Tibial nerve (tissue), 4 donors: ENCODE measurements at places on chromosomes 3 and 15.

DNA sequence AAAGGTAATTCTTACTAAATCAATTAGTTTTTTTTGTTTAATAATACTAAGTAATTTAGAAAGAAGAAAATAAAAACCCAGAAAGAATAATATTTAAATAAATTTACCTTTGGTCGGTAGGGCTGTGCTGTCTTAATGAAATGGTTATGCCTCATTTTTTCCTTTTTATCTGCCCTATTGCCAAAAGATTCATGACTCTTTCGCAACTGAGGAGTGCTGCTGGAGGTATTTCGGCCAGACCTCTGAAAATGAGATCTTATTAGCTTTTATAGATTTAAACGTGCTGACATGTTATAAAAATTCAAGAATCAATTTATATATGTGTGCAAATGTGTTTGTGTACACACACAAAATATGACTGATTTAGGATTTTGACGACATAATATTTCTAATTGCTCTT, 67.1 kb upstream of the USP50 start:
- DNase-seq, result no peak

DNA sequence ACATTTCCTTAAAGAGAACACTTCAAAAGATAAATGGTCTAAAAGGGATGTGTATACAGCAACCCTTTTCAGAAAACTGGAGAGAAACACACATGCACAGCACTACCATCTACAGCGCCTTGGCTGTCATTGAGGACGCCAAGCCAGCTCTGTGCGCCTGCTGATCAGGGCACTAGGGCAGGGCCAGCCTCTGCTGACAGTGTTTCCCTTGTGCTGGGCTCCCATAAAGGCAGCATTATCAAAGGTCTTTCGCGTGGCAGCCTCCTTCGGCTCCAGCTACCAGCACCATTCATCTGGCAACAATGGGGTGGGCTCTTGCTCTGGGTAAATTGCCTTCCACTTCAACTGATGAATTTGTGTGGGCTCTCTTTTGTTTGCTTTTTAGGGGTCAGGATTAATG, 53.4 kb downstream of the LDHAL6B start:
- DNase-seq, result no peak

DNA sequence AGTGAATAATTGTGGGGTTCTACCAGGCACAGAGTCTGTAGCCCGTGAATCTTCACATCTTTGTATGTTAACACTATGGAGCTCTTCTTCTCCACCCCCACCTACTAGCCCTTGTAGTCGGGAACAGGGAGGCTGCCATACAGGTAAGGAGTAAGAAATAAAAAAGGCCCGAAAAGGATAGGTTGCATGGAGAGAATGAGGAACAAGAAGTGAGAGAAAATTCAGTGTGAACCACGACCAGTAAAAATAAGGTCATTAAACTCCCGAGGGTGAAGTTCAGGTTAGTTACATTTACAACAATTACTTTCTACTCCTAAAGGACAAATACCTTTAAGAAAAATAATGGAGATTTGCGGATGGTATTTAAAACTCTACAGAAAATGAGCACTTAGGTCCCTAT, 53.3 kb downstream of the OSBPL10 start:
- no peak for DNase-seq

GRCh38 chr15:85044251-85044853, 62.7 kb downstream of the PDE8A start:
- DNase-seq, result no peak

DNA sequence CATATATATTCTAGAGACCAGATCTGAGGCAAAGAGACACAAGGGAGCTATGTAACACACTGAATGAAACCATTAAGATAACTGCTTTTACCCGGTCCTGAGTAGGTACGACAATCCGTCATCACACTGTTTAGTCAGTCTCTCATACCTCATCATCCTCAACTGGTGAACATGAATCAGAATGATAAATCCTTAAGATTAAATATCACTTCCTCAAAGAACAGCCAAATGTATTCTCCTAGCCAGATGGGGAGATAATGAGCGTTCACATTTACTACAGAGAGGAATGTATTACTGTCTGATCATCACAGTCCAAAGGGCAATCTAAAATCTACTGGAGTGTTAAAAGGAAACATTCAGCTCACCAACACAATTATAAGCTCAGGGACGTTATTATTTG, 319.4 kb upstream of the STAC start:
- no peak for DNase-seq

DNA sequence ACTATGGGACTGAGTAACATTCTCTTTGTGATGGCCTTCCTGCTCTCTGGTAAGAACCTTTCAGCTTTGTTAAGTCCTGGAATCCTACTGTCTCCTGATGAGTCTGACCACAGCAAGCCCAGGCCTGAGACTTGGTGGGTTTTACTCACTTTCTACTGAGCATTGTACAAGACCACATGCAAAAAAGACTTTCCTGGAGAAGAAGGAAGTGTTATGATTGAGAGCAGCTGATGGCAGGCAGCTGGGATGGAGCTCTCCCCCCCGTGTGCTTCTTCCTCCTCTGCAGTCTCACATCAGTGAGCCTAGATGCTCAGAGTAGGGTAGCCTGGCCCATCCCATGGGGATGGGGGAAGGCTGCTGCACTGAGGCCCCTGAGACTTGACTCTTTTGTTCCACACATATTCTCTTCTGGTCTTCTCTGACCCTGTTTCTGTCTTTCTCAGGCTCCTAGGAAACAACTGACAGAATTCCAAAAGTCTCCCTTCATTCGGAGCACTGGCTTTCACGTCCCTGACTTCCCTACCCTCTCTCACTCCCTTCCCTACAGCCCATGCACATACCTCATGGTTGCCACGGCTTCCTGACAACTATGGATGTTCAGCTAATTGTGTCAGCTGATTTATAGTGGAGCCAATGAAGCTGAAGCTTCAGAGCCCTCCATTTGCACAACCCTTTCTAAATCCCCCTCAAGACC, 36.6 kb downstream of the CD86 start:
- DNase-seq, result no peak

GRCh38 chr15:26438718-26439117, 334.1 kb downstream of the GABRB3 start:
- no peak for DNase-seq

DNA sequence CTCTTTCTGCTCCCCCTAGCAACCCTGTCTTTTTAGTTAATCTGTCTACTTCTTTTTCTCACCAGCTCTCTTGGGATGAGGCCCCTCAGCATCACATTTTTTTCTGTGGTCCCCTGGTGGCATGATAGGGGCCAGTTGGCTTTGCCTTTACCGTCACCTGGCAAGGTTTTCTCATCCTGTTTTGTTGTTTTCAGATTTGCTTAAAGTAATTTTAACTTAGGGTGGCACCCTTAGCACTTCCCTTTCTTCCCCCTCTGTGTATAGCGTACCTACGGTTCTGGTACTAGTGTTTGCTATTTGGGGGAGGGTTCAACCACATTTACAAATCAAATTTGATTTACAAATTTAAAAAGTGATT, 35.6 kb downstream of the PDCD6IP start:
- no peak for DNase-seq

- no peak for DNase-seq
These were observed 67.3 kb upstream of the TRIM42 start for GRCh38 chr3:140610544-140610943.
